ENCODE measurements at places on chromosomes 12 and 14.

DNA sequence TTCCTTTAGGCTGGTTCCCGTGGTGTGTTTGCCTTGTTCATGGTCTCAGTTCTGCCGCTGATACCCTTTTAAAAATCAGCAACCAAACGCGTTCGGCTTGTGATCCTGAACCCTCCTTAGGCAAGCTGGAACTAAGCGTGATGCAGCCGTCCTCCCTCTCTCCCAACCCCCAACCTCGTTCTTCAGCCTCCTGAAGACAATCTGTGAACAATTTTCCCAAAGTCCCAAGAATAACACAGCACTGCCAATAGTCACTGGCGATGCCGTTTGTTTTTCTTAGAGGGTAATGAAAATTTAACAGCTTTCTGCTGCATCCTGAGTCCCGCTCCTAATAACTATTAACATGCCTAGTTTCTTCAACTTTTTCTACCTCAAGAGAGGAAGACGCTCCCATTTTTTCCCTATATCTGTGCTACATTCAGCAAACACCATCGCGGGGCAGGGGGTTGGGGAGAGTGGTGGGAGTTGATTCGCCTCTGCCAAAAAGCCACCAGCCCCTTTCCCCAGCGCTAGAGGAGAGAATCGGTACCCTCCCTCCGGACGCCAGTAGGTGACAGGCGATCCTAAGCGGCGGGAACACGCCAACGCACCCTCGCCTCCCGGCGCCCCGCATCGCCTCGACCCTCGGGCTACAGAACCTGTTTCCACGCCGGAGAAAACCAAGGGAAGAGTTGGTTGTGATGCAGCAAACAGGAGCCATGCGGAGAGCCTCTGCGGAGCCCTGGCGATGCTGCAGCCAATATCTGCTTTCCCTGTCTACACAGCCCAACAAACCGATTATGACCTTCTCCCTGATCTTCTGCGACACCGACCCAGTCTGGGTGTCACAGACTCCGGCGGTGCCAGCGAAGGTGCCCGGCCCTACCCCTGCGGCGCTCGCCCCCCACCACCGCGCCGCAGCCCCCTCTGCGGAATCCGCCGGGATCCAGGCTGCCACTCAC lies 752 bp downstream of the PRICKLE1 start:
- peak; percentile 19 for DNase-seq

GRCh38 chr14:77663293-77663692 lies 44.5 kb downstream of the ALKBH1 start:
- peak; percentile 59 for DNase-seq

- no peak for DNase-seq
Observed at GRCh38 chr14:77086017-77086727, 11.9 kb upstream of the CIPC start.

- no peak for DNase-seq
Observed at GRCh38 chr14:42138406-42138805, 531.7 kb downstream of the LRFN5 start.

- DNase-seq: no peak
Observed at GRCh38 chr12:57592551-57593165, 1.7 kb downstream of the PIP4K2C start.

GRCh38 chr14:61335049-61335448 lies 13.7 kb downstream of the PRKCH start:
- DNase-seq: no peak

- DNase-seq: no peak
Observed at GRCh38 chr12:95553197-95553943, 2.1 kb upstream of the USP44 start.

- DNase-seq: no peak
Observed at GRCh38 chr12:87363497-87364084, 665.6 kb downstream of the C12orf50 start.

DNA sequence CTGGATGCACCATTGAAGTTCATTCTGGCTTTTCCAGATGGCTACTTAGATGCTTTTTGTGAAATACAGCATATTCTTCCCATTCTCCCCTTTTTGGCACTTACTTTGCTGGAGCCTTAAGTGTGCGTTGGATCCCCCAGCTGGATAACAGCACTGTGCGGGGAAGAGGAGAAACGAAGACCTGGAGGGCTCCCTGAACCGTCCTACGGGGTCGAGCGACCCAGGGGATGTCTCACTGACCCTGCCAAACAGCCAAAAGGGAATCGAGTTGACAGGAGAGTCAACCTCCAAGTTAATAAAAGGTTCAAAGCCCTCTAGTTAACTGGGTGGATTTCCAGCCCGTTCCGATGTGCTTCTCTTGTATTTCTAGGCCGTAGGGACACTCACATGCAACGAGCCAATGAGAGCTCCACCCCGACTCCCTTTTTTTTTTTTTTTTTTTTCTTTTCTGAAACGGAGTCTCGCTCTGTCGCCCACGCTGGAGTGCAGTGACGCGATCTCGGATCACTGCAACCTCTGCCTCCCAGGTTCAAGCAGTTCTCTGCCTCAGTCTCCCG lies 1.0 kb upstream of the CAMKK2 start:
- no peak for DNase-seq
